NCI-H510A treated with DMSO at 0.1 percent for 48 hours (cell line): ENCODE measurements at places on chromosomes 2 and 18.
A peak's percentile ranks its signal among the peaks of the same experiment; 100 is the strongest.

DNA sequence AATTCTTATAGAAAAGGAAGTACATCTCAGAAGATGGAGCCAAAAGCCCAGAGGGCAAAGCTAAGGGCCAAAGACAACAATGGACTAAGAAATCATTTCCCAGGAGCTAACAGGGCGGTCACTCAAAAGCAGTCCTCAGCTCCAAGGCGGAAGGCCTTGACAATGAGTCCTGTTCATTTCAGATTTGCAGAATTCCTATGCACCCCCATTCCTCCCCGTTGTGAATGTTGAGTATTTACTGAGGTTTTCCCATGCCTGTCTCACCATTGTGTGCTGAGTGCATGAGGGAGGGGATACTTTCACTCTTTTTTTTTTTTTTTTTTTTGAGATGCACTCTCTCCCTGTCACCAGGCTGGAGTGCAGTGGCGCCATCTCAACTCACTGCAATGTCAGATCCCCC, 18.8 kb upstream of the DTNB start:
- no peak for DNase-seq

GRCh38 chr2:20424300-20425290, 22.3 kb upstream of the RHOB start:
- DNase-seq: no peak

- no peak for DNase-seq
Observed at GRCh38 chr2:240137596-240138253, 1.6 kb upstream of the COPS9 start.

- no peak for DNase-seq
Observed at GRCh38 chr2:133342286-133343017, 225.8 kb downstream of the NCKAP5 start.

DNA sequence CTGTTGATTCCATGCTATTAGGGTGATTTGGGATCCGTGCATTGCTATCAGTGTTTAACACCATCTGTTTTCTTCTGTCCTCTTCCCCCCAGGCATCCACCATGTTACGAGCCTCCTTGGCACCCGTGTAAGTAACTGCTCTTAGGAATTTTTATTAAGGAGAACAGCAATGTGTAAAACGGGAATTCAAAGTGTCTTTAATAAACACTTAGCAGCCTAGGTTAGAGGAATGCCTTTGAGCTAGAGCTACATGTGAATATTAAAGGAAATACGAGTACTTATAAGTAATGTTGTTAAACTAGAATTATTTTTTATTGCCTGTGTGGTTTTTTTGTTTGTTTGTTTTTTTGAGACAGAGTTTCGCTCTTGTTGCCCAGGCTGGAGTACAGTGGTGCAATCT, 58.1 kb downstream of the ARMC9 start:
- no peak for DNase-seq

DNA sequence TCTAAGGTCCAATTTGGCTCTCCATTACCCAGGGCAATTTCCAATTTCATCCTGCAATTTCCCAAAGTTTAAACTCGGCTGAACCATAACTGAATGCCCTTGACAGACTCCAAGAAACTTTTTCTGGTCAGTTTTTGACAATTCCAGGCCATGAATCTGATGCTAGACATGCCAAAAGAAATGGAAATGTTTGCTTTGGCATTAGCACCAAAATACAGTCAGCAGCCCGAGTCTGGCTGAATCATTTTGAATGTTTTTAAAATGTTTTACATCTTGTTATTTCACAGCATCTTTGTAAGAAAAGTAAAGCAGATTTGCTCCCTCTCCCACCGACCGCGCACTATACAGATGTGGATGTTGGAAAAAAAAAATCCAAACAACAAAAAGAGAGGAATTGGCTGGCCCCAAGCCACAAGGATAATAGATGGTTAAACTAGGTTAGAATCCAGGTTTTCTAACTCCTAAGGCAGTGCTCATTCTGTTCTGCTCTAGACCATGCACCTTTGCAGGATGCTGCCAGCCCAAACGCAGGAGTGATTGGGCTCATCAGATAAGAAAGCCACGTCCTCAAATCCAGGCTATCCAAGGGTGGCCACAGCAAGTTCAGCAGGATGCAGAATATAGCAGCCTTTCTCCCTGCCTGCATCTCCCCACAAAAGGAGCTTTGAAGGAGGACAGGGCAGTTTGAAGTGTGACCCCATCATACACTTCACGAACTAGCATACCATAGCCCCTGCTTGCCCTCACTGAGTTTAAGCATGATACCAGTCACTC, 167.5 kb downstream of the ALK start:
- DNase-seq: no peak

DNA sequence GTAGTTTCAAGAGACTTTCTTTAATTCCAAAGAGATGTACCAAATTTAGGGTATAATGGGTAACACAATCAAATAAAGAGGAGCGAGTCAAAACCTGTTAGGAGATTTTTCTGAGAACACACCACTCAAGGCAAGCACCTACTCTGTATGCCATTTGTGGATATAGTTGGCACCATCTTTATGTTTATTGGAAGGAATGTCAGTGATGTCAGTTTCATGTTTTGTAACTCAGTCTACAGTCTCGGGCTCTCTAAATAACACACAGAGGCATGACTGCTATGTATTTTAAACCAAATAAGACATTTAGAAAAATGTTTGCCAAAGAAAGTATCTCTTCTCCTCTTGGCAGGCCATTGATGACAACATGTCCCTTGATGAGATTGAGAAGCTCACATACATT, 59.7 kb downstream of the CPS1 start:
- DNase-seq: no peak

- no peak for DNase-seq
Observed at GRCh38 chr2:26696351-26696816, 3.9 kb downstream of the KCNK3 start.

GRCh38 chr2:57210855-57211254, 835.8 kb upstream of the VRK2 start:
- no peak for DNase-seq

- DNase-seq: no peak
Observed at GRCh38 chr2:231524477-231525247, 5.6 kb downstream of the NMUR1 start.

DNA sequence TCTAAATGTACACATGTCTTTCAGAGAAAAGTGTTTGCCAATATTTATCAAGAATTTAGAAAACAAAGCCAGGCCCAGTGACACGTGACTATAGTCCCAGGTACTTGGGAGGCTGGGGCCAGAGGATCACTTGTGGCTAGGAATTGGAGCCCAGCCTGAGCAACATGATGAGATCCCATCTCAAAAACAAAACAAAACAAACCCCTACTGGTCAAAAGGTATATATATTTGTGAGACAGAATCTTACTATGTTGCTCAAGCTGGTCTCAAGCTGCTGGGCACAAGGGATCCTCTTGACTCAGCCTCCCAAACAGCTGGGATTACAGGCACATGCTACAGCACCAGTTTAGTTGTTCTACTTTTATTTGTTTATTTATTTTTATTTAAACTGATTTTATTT, 79.2 kb downstream of the ZDBF2 start:
- DNase-seq: no peak

- DNase-seq: no peak
Observed at GRCh38 chr18:36455931-36456330, 158.4 kb downstream of the FHOD3 start.

DNA sequence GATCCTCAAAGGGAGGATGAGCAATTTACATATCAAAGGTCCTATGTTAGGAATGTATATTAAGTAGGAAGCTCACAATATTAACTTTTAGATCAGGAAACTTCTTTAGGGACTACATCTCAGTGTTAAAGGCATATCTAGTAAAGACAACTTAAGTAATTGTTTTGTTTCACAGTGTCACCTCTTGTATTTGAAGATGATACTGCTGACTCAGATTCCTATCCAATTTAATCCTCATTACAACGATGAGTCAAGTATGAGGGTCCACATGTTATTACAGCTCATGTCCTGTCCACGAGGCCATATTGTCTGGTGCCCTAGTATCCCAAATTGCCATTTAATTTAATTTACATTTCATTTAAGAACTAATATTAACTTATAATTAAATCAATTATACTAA, 523.9 kb downstream of the CCDC85A start:
- DNase-seq: no peak

GRCh38 chr2:45199973-45200372, 190.7 kb upstream of the SIX2 start:
- no peak for DNase-seq

GRCh38 chr2:207734264-207734635, 22.8 kb downstream of the CCNYL1 start:
- no peak for DNase-seq

- DNase-seq: peak; percentile 16
Observed at GRCh38 chr2:192749611-192750200, 555.0 kb upstream of the TMEFF2 start.

- peak; percentile 89 for DNase-seq
Observed at GRCh38 chr18:57915248-57915647, 112.1 kb upstream of the ATP8B1 start.

- no peak for DNase-seq
Observed at GRCh38 chr18:75257605-75258004, 47.0 kb downstream of the TSHZ1 start.

DNA sequence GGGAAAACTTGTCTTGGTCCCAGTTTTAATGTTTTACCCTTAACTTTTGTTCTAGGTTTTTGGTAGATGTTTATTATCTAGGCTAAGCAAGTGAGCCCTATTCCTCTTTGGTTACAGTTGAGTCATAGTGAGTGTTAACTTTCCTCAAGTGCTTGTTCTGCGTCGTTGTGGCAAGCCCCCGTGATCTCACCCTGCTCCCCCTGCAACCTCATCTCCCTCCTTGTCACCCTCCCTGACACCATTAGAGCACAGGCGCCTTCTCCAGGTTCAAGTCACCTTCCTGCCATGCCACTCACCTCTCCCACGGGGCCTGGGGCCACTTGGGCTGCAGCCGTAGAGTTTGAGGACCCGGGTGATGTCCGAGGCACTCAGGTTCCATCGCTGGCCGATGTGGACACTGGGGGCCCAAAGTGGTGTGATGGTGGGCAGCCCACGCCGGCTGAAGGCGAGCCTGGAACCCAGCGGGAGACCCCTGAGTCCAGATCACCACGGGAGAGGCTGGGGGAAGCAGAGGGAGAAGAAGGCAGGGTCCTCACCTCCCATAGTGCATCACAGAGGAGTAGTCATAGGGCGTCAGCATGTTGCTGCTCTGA, 8.7 kb downstream of the ASTL start:
- DNase-seq: no peak

DNA sequence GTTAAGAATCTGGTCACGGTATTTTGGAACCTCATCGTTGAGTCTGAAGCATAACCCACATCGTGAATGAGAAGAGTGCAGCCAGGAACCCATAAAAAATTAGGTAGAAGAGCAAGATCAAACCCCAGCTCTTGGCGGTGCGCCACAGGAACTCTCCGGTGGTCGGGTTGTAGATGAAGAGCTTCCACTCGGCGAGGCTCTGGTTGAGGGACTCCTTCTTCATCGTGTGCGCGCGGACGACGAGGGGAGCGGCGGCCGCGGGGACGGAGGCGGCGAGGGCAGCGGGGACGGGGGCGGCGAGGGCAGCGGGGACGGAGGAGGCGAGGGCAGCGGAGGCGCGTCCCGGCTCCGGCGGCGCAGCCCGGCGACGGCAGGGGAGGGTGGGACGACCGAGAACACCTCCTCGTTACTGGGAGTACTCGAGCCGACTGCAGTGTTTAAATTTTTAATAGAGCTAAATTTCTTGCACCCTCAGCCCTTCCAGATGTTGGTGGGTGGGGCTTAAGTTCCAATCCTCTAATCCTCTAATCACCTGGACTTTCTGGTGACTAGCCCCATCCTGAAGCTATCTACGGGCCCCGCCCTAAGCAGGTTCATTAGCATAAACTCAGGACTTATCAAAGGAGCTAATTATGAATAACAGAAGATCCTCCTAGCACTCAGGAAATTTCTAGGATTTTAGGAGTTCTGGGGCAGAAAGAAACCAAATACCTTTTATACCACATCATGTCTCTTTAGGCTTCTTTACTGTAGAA, 20.4 kb upstream of the PAPOLG start:
- peak; percentile 36 for DNase-seq

- DNase-seq: no peak
Observed at GRCh38 chr2:7612969-7613368, 695.8 kb downstream of the RNF144A start.

DNA sequence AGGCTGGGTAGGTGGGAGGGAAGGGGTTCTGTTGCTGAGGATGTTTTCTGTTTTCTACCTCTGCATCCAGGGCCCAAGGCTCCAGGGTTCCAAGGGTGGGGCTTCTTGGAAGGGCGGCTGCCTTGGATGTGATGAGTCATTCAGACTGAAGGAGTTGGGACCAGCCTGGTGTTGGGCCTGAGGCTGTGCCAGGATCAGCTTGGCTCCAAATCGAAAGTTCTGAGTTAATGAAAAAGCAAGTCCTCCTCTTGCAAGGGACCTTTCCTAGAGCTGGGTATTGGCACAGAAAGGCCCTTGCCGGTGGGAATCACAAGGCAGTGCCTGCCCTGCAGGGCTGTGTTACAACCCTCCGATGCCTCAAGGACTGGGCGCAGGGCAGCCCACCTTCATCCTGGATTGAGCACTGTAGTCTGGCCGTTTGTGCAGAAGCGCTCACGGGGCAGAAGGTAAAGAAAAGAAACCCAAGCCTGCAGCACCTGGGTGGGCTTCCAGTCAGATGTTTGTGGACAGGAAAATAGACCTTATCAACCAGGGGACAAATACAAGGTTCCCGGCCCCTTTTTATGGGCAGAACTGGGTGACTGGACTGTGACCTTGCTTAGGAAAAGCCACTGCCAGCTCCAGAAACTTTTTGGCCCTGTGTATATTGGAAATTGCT, 52.5 kb upstream of the MCFD2 start:
- no peak for DNase-seq

GRCh38 chr2:122078451-122078850, 323.0 kb downstream of the TSN start:
- no peak for DNase-seq

DNA sequence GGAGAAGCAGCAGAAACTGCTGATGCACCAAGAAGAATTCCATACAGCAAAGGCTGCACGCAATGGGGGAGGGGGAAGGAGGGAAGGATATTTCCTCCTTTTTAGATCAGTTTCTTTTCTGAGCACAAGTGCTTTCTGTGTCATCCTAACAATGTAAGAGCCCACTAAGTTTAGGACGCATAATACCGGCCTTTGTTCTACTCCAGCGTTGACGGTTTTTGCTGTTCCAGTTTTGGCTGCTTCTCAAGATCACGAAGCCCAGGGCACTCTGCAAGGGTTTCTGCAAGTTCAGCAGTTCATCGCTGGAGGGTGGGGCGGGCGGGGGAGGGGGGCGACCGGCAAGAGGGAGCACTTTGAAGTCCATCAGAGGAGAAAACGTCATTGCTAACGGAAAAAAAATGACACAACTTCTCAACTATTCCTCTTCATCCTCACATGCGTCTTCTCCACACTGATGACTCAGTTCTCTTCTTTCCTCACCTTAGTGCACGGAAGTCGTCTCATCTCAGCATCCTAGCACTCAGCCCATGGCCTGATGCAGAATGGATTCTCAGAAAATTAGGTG, 8.7 kb downstream of the FAM178B start:
- DNase-seq: no peak

DNA sequence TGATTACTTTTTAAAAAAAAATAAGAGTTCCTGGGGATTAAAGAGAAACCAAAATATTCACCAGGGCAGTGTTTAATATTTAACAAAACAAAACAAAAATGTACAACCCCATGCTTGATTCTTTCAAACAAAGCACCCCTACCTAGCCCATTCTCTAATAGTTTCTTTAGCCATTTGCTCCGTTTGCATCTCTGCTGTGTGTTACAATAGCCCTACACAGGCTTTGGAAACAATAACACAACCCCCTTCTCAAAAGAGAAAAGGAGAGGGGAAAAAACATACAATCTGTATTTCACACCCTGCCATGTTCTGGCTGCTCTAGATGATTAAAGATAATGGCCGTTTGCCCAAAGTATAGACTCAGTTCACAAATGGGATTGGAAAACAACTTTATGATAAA, 302.9 kb downstream of the CPS1 start:
- DNase-seq: no peak
